HT1080 (cell line): ENCODE measurements at places on chromosomes 6 and 20. TPM values are rescaled to one million over a fixed set of nuclear protein-coding genes. Genes with fewer than 3 reads are reported as not detected.

DNA sequence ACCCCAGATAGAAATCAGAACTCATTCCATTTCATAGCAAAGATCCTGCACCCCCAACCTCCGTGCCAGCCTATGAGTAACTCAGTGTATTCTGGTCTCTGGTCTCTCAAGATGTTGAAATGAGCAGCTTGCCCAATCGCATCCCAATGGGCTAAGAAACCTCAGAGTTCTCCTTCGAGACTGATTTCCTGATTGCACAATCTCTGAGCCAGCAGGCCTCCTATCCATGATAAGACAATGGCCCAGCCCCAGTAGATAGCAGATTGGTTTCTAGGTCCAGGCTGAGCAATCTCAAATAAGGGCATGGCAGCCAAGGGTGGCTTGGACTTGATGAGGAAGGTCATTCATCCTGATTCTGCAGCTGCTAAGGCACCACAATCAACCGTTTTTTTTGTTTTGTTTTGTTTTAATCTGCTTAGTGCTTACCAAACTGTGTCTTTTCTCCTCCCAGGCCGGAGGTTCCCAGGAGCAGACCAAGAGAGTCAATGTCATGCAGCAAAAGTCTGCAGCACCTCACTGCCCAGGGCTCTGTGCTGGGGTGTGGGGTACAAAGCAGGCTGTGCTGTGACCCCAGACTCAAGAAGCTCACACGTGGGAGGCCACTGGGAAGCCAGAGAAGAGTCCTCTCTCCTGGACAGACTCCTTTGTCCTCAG lies 125.1 kb upstream of the NXT1 start:
- peak; percentile 75 for DNase-seq

DNA sequence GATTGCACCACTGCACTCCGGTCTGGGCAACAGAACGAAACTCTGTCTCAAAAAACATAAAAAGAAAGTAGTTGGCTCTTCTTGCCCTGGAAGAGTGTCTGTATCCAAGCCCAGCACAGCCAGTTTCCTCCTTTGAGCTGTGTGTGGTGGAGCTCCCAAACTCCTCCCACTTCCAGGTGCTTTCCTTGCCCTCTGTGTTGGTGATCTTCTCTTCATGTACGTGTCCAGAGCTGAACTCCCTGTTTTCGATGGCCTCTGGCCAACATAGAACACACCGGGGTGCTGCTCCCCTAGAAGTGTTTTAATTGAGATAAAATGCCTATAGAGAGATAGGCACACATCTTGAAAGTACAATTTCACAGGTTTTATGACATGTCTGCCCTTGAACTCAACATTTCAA lies 16.7 kb upstream of the SGK2 start:
- DNase-seq, result no peak

GRCh38 chr6:18328540-18328939 lies 58.6 kb upstream of the RNF144B start:
- no peak for DNase-seq

DNA sequence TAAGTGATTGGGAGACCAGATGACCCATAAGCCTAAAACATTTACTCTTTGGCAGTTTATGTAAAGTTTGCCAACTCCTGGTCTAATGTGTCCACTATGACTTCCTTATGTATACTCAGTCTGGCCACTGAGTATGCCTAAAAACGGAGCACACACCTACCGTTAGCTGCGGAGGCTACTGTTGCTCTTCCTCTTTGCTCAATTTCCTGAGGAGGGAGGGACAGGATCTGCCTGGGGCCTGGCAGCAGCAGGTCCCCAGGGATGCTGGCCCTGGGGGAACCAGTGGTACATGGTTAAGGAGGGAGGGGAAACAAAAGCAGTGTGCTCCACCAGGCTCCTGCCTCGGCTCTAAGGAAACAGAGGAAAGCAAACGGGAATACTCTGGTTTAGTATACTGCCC lies 113.5 kb downstream of the CDYL start:
- no peak for DNase-seq

DNA sequence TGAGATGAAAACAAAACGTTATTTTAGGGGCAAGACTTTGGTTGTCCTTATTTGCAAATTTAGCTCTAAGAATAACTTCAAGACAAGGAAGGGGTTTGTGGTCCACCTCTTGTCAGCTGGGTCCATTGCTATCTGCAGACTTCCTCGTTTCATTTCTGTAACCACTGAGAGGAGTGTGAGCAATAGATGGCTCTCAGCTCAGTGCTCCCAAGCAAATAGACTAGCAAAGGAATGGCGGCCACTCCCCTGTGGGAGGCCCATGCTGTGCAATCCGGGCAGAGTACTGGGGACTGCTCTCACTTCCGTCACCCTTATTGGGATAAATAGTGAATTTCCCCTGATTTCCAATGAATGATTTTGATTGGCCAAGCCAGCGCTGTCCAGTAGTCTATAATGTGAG lies 176.6 kb downstream of the ZDHHC14 start:
- no peak for DNase-seq

DNA sequence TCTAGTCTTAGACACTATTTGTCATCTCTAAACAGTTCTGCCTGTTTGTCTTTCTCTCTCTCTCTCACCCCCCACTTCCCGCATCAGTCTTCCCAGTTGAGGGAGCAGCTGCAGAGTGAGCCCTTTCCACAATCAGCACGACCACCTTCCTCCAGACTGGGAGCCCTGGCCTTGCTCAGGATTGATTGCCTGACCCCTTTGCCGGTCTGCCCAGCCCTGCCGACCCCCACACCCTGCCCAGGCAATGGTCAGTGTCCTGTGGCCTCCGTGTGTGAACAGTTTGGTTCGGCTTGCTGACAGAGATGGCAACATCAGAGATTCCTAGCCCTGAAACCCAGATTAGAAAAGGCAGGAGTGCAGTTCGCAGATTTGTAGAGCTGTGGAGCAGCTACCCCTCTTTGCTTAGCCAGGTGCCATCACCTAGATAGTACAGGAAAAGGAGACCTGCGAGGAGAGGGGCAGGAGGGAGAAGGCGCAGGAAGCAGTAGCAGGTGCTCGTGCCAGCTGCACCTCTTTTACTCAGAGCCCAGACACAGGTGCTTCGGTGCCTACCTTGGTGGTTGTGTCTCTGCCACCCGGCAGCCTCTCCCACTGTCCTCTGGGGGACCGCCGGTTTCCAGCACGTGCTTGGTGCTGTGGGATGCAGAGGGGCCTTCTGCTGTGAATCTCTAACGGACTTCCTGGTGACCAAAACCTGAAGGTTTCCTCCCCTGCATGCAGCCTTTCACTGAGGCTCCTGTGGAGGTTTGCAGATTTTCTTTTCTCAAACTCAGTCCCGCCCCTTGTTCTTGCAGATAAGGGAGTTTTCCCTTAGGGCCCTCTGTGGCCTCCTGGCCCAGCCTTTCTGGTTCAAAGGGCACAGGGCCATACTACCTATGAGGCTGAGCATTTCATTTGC lies 92.4 kb downstream of the SCML4 start:
- no peak for DNase-seq

DNA sequence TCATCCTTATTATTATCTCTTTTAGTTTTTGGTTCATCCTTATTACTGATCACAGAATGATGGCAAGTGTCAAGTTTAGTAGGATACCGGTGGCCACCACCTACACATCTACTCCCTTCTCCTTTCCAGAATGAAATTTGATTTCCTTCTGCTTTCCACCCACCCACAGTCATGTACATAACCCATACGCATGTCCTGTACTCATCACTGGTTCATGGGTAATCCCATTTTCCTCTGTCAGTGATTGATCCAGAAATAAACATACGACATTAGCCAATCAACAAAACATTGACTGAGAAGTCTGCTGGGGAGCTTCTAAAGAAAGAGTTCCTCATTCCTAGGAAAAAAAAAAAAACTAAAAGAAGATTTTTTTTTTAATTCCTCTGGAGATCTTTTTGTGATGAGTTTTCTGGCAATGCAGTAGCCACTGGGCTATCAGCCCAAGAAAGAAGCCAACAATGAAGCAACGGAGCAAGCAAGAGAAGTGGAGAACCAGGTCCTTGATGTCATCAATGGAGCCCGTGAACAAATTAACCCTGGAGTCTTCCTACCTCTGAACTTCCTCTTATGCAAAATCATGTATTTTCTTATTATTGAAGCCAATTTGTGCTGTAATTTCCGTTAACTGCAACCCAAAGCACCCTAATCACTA lies 127.8 kb downstream of the TASP1 start:
- DNase-seq, result no peak

DNA sequence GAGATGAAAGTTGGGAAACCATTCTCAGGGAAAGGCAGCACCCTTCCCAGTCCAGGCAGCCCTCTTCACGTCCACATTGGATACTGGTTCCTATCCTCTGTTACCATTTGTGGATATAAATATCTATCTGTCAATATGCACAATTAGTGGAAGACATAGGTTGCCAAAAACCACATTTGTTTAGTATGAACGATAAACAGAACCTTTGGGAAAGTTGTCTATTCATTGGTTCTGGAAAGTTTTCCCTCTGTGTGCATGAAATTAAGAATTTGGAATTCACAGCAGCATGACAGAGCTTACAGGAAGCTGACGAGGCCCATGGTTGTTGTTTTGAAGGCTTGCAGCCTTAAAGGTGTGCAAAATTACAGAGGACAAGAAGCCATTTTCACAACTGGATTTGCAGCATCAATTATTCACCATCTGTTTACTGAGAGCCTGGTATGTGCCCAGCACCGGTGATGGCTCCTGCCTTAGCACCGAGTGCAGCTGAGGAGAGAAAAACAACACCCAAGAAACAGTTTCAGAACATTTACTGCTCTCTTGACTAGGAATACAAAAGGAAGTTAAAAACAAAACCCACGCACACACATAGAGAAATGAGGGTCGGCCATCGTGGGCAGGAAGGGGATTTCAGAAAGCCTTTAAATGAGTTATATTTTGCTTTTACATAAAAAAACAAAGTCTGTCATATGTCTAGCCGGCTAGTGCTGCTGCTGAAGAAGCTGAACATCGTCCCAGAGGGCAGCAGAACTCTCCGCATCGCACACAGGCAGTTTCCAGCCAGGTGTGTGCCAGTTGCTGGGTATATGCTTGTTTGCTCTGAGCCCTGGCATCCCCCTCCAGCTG lies 319.6 kb downstream of the FARS2 start:
- no peak for DNase-seq

- no peak for DNase-seq
Measured at GRCh38 chr6:106899697-106900096, 74.8 kb downstream of the CD24 start.

GRCh38 chr6:150176659-150177058 lies 33.8 kb downstream of the PPP1R14C start:
- no peak for DNase-seq

- DNase-seq, result no peak
Measured at GRCh38 chr6:161117308-161117707, 125.7 kb downstream of the MAP3K4 start.

- DNase-seq, result peak; percentile 21
Measured at GRCh38 chr6:133701633-133702331, 187.1 kb upstream of the TCF21 start.

DNA sequence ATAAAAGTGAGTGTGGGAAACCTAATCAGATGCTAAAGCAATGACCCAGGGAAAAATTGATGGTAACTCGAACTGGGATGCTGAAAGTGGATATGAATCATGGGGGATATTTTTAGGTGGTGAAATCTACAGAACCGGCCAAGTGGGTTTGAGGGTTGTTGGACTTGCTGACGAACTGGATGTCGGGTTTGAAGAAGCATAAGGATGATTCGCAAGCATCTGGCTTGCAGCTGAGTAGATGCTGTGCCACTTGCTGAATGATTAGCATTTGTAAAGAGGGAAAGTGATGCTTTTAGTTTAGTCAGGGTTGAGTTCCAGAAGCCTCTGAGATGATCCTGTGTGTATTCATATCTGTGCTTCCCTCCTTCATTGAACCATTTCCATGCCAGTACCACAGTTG lies 54.9 kb downstream of the UBR2 start:
- no peak for DNase-seq

GRCh38 chr6:77217896-77218295 lies 245.4 kb downstream of the HTR1B start:
- DNase-seq, result no peak

DNA sequence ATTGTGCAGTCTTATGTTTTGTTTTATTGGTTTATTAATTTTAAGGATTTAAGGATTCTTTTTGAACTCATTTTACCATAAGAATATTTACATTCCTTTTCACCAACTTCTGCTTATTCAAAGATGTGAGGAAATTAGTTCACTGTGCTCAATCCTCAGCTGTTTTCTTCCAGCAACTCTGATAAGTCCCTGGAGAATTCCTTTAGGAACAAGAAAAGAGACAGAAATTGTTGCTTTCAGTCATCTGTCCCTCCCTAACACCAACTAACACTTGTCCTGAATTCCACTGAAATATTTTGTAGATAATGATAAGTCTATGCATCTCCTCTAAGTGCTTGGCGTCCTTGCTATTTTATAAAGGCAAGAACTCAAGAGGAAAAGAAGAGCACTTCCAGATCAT lies 334.8 kb upstream of the MARCKS start:
- DNase-seq, result no peak

- DNase-seq, result peak; percentile 41
Measured at GRCh38 chr20:7459083-7459482, 481.2 kb downstream of the HAO1 start.

The NNAT gene
- total RNA-seq, result not detected in 2 replicates

The CLPSL1 gene
- total RNA-seq, result not detected in 2 replicates

The MTHFD1L gene
- 44.6 and 65.7 TPM in 2 replicates for total RNA-seq

The OR2J3 gene
- not detected in 2 replicates for total RNA-seq

The PRKN gene
- total RNA-seq, result 0.27 TPM in 1 of 2 replicates, not detected in the other

The HRH3 gene
- total RNA-seq, result not detected in 2 replicates

The DNAAF9 gene
- total RNA-seq, result 1.8 and 3.0 TPM in 2 replicates

The TREML1 gene
- 0.23 TPM in 1 of 2 replicates, not detected in the other for total RNA-seq
